ENCODE measurements at places on chromosomes 4 and X.

DNA sequence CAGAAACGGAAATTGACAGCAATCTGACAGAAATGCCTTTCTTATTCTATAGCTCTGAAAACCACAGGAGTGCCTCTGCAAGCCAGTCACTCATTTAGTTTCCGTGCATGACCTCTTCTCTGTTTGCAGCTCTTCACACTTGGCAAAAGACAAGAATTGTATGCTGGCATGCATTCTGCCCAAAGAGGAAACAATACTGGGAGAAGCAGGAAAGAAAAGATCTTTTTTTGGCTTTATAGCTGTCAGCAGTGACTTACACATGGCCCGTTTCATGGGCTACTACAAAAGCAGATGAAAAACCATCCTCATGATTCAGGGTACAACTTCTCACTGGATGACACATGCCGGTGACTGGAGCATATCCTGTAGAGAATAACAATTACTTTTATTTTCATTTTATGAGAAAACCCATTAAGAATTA is 249.4 kb downstream of the ADAMTS3 start:
- no peak for DNase-seq

DNA sequence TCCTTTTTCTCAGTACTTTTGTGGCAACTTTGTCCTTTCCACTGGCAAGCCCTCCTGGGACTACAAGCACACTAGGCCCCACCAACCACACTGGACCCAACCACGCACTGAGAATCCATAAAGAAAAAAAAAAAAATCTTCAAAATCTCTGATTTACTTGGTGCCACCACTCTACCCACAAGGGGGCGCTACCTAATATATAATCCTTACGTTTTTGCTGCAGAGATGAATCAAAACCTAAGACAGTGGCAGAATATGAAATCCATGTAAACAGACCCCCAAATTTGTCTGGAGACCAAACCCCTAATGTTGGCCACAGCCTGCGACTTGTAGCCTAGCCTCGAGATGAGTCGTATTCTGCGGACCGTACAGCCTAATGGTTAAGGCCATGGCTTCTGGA is 63.5 kb upstream of the ARHGAP36 start:
- no peak for DNase-seq

DNA sequence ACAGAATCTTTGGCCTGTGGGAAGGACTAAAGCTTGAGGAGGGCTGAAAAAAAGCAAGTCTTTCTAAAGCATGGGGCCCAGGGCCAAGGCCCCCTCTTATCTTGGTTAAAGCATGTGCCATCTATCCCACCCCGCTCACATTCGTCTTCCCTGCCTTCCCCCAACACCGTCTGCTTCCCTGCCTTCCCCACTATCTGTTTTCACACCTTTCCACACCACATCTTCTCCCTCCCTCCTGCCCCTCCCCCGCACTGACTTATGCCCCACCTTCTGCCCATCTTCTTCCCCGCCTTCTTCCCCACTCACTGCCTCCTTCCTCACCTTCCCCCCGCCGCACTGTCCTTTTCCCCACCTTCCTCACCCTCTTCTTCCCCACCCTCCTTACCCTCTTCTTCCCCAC is 890 bp upstream of the NAP1L5 start:
- no peak for DNase-seq

- no peak for DNase-seq
These were observed 721 bp upstream of the TMEM150C start for GRCh38 chr4:82562564-82562854.

- DNase-seq: peak; percentile 95
These were observed at the start of gene BLTP1 for GRCh38 chr4:122151982-122152710. Gene BLTP1 (plus strand): TSS chr4:122152331. CDS start chr4:122170648, 18,317 bp downstream.

DNA sequence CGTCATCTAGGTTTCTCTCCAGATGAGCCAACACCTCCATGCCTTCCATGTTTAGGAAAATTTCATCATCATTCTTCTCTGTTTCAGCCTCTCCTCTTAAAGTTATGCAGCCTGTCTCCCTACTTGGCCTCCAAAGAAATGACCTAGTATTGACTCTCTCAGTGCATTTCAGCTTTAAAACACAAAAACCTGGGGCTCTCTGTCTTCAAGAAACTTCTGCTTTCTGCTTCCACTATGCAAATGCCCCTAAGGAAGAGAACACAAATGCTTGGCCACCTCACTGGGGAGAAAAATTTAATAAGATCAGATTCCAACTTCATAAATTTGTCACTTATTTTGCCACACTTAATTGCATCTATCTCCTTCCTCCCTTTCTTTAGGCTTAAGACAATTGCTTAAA is 93.3 kb downstream of the GPRIN3 start:
- no peak for DNase-seq

DNA sequence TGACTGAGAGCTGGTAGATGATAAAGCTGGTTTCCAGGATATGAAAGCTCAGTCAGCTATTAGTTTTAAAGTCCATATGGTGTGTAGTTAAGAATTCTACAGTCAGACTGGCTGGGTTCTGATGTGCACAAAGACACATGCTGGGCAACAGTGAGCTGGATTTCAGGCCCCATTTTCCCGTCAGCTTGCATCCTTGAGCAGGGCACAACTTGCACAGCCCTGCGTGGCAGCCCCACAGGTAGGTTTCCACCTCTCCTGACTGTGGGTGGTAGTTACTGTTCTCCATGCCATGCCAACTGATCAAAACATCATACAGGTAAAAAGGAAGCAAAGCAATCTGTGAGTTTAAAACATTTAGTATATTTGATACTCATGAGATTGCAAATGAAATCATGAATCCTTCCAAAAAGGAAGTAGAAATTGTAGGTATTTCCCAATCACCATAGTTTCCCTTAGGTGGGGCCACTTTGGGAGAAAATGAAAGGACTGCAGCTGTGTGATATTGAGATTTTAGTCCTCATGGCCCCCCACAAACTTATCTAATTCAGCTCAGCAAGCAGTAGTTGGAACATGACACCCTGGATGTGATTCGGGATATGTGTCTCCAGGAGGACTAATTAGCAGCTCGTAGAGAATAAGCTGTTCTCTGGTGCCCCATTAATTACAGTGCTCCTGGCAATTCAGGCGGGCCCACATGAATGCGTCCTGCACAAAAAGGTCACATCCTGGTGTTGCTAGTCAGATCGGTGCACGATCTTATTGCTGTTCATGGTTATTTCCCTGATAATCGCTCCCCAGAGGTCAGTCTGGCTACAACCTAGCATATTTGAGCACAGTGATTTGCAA is 42.4 kb upstream of the NOCT start:
- DNase-seq: no peak

DNA sequence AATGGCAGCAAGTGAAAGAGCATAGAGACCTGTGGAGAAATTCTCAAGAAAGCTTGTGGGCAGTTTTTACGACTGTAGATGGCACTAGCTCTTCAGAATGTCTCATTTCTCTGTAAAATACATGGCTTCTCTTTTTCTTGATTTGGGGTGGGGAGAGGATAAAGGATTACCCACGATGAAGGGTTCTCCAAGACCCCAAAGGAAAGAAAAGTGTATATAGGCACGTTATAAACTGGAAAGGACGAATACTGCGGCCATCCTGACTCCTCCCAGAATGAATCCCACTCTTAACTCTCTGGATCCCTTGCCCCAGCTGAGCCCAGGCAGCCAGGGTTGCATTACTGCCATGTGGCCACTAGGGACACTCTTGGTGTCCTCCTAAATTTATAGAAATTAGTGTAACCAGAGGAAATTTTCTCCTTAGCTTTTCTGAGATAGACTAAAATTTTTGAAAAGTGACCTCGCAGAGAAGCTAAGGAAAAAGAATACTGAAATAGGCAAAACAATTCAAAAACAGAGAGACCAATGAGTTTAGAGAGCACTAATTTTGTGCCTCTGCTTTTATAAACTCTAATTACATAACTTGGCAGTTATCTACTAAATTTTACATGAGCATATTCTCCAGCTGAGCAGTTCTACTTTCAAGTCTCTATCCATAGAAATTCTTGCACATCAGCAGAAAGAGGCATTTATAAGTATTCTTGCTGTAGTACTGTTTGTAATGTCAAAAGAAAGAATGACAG is 37.8 kb upstream of the PCDH19 start:
- DNase-seq: peak; percentile 78

DNA sequence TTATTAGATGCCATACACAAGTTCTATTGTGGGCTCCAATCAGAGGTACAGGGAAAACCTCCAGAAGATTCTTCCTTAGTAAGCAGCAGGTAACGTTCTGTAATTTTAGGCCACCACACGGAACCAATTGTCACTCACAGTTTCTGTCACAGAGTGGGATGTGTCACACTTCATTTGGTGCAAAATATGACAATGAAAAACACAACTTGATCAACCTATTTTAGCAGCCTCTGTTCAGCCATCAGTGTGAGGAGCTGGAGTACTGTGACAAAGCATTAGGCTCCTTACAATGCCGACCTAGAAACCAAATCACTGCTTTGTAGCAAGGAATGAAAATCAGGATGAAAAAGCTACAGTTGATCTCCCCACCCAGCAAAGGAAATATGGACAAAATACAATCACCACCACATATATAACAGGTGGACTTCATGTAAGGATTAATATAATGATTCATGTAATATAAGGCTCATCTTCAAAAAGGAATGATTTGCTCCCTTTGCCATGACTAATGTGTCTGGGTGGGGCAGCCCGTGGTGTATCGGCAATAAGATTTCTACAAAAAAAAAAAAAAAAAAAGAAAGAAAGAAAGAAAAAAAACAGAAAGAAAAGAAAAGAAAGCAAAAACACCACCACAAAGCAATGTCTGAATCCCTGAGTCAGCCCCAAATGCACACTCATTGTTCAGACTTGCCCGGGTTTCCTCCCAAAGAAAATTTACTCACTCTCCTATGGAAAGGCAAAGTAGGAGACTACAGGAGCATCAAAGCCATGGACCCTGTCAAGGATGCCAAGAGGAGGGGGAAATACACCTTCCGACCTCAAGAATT is 36.0 kb downstream of the SLC9A7 start:
- DNase-seq: no peak

GRCh38 chrX:70456256-70456655 is 11.6 kb downstream of the DLG3 start:
- DNase-seq: no peak

- DNase-seq: no peak
These were observed 36.5 kb downstream of the FBXW7 start for GRCh38 chr4:152499344-152499743.

- no peak for DNase-seq
These were observed 8.1 kb downstream of the POU4F2 start for GRCh38 chr4:146646593-146647325.

DNA sequence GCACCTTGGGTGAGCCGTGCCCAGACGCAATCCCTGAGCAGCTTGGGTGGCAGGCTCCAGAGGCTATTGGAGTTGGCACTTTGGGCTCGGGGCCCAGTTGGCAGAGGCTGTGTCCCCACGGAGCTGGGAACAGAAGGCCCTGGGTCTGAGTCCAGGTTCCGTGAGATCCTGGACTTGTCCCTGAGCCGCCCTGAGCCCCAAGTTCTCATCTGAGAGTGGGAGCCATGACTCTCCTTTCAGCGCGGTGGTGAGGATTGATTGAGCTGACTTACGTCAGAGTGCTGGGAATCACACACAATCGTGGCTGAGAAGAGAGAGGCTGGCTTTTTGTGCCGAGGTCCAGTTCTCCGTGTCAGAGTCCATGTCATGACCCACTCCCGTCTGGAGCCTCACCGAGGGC is 98.0 kb downstream of the PSAPL1 start:
- DNase-seq: no peak

GRCh38 chr4:71406459-71406963 is 67.7 kb downstream of the SLC4A4 start:
- no peak for DNase-seq

- DNase-seq: no peak
These were observed 16.5 kb upstream of the VAMP7 start for GRCh38 chrX:155864655-155865054.

GRCh38 chrX:5726224-5726623 is 502.4 kb downstream of the NLGN4X start:
- no peak for DNase-seq

- peak; percentile 15 for DNase-seq
These were observed 803.0 kb downstream of the DMD start for GRCh38 chrX:32408389-32408788.

DNA sequence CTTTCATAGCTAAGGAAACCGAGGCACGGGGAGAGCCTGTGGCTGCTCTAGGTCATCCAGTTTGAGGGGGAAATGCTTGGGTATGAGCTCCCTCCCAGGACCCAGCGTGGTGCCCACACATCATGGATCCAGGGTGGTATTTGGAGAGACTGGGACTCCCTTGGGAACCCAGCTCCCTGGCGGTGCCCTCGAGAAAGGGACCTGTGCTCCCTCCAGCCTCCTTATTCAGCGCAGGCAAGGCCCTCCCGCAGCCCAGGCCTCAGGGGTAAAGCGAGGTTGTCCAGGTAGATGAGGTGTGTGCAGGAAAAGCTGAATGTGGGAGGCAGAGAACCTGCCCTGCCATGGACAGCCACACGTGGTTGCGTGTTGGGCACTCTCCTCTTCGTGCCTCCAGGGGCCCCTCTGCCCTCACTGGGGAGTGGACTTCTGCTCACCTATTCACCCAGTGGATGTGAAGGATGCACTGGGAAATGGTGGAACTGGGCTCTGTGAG is 53.8 kb upstream of the GPR78 start:
- no peak for DNase-seq

DNA sequence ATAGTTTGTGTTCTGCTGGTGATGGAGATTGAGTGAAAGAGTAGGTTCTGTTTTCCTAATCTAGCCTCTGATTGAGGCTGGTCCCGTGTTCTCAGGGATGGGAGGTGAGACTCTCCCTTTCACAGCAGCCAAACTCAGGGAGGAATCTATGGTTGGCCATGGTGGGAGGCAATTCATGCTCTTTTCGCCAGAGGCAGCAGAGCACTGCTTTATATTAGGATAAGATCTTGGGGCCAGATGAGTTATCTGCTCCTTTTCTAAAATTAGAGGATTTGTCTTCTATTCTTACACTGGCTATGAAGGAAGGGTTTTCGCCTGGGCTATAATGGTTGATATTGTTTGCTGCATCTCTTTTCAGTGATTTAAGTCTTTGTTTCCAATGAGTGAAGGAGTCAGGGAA is 63.9 kb upstream of the NLGN4X start:
- DNase-seq: no peak

- DNase-seq: no peak
These were observed 79.6 kb downstream of the CCKAR start for GRCh38 chr4:26410385-26411293.

DNA sequence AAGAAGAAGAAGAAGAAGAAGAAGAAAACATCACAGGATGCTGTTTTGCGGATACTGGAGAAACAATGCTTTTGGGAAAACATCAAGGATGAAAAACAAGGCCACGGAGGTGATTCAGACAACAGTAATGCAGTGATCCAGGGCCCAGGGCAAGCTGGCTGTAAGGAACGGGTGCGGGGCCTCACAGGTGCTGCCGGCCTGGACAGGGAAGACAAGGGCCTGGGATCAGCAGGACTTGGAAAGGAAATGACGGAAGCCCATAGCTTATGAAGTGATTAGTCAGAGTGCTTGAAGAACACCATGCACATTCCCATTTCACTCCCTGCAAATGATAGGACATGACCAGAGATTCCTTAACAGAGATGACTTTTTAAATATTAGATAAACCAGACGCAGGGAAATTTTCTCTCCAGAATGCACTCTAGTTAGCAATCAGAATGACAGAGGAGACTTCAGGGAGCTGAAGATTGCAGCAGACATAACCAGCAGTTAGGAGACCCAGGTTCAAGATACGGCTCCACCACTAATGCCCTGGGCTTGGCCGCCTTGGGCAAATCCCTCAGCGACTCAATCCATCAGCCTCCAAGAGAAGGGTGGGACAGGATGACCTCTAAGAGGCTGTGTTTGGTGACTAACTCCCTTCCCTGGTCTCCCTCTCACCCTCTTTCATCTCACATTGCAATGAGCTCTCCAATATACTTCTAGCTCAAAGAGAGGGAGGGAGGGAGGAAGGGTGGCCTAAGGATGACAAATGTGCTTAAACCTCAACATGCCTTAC is 54.1 kb downstream of the APBB2 start:
- no peak for DNase-seq

- DNase-seq: no peak
These were observed 141.1 kb upstream of the NDST3 start for GRCh38 chr4:117893207-117893606.

- no peak for DNase-seq
These were observed 181.1 kb downstream of the MID1IP1 start for GRCh38 chrX:38982370-38982769.

All from femur (tissue), 1 donor.